ENCODE measurements at places on chromosomes 6 and 20. TPM values are rescaled to one million over a fixed set of nuclear protein-coding genes. Genes with fewer than 3 reads are reported as not detected.

Gene SLC17A4
- not detected for total RNA-seq

Gene NKX2-4
- total RNA-seq, result not detected

Gene SLCO4A1
- 1.3 TPM for total RNA-seq

Gene IRF4
- under 0.01 TPM for total RNA-seq

Gene STMND1
- total RNA-seq, result not detected

Gene INSM1
- total RNA-seq, result not detected

Gene PLTP
- 162 TPM for total RNA-seq

Gene OR2H2
- not detected for total RNA-seq

Gene SAYSD1
- total RNA-seq, result 15.1 TPM

Gene SPTLC3
- 5.8 TPM for total RNA-seq

Gene TOX2
- 3.5 TPM for total RNA-seq

Gene ZSWIM1
- 7.3 TPM for total RNA-seq

Gene FRK
- 1.5 TPM for total RNA-seq

Gene SLC22A7
- not detected for total RNA-seq

Gene BPI
- total RNA-seq, result not detected

Gene SOBP
- total RNA-seq, result 8.8 TPM

Gene TMEM200A
- 44.5 TPM for total RNA-seq

Gene PTPRA
- total RNA-seq, result 36.2 TPM

Gene TUBB2A
- total RNA-seq, result 63.1 TPM

Gene PKIB
- 11.1 TPM for total RNA-seq

Gene CNR1
- not detected for total RNA-seq

Gene ZFP57
- 0.17 TPM for total RNA-seq

Gene RAB44
- under 0.01 TPM for total RNA-seq

Gene ZNF217
- 25.5 TPM for total RNA-seq

Gene SNX21
- 153 TPM for total RNA-seq

Gene HLA-DRB5
- 0.15 TPM for total RNA-seq

Gene ZCCHC3
- total RNA-seq, result 10.3 TPM

Gene FRMD1
- not detected for total RNA-seq

Gene PRPF6
- total RNA-seq, result 66.0 TPM

Gene TMC2
- not detected for total RNA-seq

Gene BPIFB6
- total RNA-seq, result not detected

Gene ZSCAN23
- total RNA-seq, result 11.1 TPM

Gene SPINT3
- not detected for total RNA-seq

Gene TGM2
- total RNA-seq, result 109 TPM

Gene SAPCD1
- 1.9 TPM for total RNA-seq

Gene C20orf204
- 0.99 TPM for total RNA-seq

Gene SCRT2
- total RNA-seq, result not detected

Gene MLIP
- total RNA-seq, result not detected

Gene TRIM15
- not detected for total RNA-seq

Gene OR2J3
- not detected for total RNA-seq

Gene PEX6
- 48.4 TPM for total RNA-seq

Gene ERVFRD-1
- not detected for total RNA-seq

Gene MPIG6B
- total RNA-seq, result not detected

Gene LTB
- not detected for total RNA-seq

Gene PANK2
- 62.2 TPM for total RNA-seq

Gene SLC17A2
- not detected for total RNA-seq

Gene CD24
- 1.9 TPM for total RNA-seq

Gene AURKA
- 10.4 TPM for total RNA-seq

Gene PDYN
- total RNA-seq, result not detected

Gene HUS1B
- total RNA-seq, result 0.99 TPM

Gene SLC16A10
- not detected for total RNA-seq

Gene CDH22
- total RNA-seq, result not detected

Gene AGPAT1
- total RNA-seq, result 17.5 TPM

Gene LPA
- total RNA-seq, result not detected

Gene BTN1A1
- total RNA-seq, result not detected

Gene GPR6
- total RNA-seq, result not detected

Gene TMEM217
- 1.8 TPM for total RNA-seq

Gene LRRN4
- total RNA-seq, result not detected

Gene CYP39A1
- 1.3 TPM for total RNA-seq

Data from smooth muscle cell of trachea (primary cell).